Endothelial cell of umbilical vein (primary cell): ENCODE measurements at places on chromosomes 2 and 18. TPM values are rescaled to one million over a fixed set of nuclear protein-coding genes. Genes with fewer than 3 reads are reported as not detected.

The AP1S3 gene
- 0.51 and 0.69 TPM in 2 replicates for polyA plus RNA-seq

The SERPINB11 gene
- polyA plus RNA-seq = not detected in 2 replicates

The GPR39 gene
- polyA plus RNA-seq = 0.03 and 0.05 TPM in 2 replicates

The C1D gene
- 7.7 and 14.0 TPM in 2 replicates for polyA plus RNA-seq

The SLC14A1 gene
- polyA plus RNA-seq = not detected in 2 replicates
